ENCODE measurements at places on chromosomes 1 and 21.

GRCh38 chr1:32137111-32137510, 29.3 kb downstream of the KPNA6 start:
- no peak for DNase-seq
- no peaks in the 10 kb centered on the region for H3K27me3 ChIP-seq
- peaks cover 23% of the 10 kb centered on the region for H3K36me3 ChIP-seq
- no peak overlapping the region for H3K4me3 ChIP-seq

- H3K4me1 ChIP-seq = no peaks in the 10 kb centered on the region
- H3K27ac ChIP-seq = no peak overlapping the region
Observed at GRCh38 chr1:15139654-15140350, 13.7 kb upstream of the TMEM51 start.

DNA sequence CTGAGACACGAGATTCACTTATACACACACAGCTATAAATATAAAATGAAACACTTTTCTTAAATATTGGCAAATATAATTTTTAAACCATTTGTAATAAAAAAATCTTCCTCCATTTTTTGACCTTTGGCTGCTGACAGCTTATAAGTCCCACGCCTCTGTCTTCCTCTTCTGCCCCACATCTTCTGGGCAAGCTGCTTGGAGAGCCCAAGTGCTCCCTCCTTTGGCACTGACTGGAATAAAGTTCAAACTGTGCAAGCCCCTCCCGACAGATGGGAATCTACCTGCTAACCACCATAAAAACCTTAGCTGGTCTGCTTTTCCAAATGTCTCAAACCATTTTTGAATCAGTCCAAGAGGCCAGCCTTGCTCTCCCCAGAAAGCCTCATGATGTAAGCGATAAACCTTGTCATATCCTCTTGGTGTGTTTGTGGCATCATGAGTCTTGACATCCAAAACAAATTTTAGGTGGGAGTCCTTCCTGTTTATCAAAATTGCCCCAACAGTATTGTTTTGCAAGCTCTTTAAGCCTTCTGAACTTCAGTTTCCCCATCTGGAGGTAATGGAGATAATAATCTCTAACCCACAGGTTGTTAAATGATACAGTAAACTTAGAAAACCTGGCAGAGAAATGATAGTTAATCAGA, 99.8 kb downstream of the SNX7 start:
- peaks cover 5% of the 10 kb centered on the region for H3K4me1 ChIP-seq
- H3K27ac ChIP-seq = no peak overlapping the region
- no peaks in the 10 kb centered on the region for H3K27me3 ChIP-seq
- peaks cover 3% of the 10 kb centered on the region for H3K36me3 ChIP-seq

- no peak overlapping the region for H3K4me3 ChIP-seq
- no peak for DNase-seq
- no peaks in the 10 kb centered on the region for H3K27me3 ChIP-seq
Observed at GRCh38 chr21:46503922-46504550, 45.3 kb downstream of the DIP2A start.

- H3K27me3 ChIP-seq = no peaks in the 10 kb centered on the region
- no peak overlapping the region for H3K27ac ChIP-seq
- H3K4me3 ChIP-seq = no peak overlapping the region
- peaks cover 2% of the 10 kb centered on the region for H3K36me3 ChIP-seq
- no peak for DNase-seq
Observed at GRCh38 chr1:2477309-2477708, 1.2 kb downstream of the PLCH2 start.

DNA sequence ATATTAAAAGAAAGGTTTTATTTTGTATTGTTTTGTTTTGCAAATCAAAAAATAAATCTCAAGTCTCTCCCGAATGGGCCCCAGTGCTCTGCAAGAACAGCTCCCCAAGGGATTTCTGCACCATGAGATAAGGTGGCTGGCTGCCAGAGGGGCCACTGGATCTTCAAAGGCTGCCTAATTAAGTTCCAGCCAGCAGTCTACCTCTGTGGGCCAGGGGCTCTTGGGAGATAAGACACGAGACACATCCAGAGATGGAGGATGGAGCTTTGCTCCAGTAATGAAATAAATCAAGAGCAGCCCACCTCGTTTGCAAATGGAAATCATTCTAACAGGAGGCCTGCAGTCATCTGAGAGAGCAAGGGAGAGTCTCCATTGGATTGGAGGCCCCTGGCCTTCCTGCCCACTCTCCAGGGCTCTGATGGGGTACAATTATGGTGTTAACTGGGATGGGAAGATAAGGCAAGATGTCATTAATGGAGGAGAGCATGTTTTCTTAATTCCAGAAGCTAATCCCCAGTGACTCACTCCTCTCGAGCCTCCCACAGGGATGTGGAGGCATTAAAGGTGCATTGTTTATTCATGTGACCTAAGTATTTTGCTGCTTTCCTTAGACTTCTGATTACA, 155.2 kb upstream of the KAZN start:
- no peaks in the 10 kb centered on the region for H3K36me3 ChIP-seq
- peaks cover 42% of the 10 kb centered on the region for H3K27me3 ChIP-seq
- no peak overlapping the region for H3K27ac ChIP-seq
- DNase-seq = no peak
- no peaks in the 10 kb centered on the region for H3K4me1 ChIP-seq

DNA sequence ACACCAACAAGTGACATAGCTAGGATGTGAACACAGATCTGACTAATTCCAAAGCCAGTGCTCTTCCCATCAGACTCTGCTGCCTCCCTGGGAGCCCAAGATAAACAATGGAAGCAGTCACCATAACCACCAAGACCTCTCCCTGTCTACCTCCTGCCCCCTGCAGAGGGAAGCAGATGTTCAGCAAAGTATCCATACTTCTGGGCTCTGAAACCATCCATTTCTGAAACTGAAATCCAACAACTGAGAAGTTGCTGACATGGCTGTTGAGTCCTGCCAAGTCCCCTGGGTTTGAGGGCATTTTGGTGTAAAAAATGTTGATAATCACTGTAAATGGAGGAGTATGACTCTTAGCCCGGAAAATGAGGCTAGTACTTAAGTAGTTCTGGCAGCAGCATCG, 102.1 kb downstream of the TYW3 start:
- no peaks in the 10 kb centered on the region for H3K36me3 ChIP-seq
- no peaks in the 10 kb centered on the region for H3K4me1 ChIP-seq
- no peak overlapping the region for H3K27ac ChIP-seq

GRCh38 chr1:5348732-5349465, 643.3 kb downstream of the NPHP4 start:
- H3K4me1 ChIP-seq = peaks cover 20% of the 10 kb centered on the region
- DNase-seq = no peak
- H3K27ac ChIP-seq = no peak overlapping the region
- H3K36me3 ChIP-seq = no peaks in the 10 kb centered on the region
- H3K4me3 ChIP-seq = no peak overlapping the region

- H3K27ac ChIP-seq = no peak overlapping the region
- no peak overlapping the region for H3K4me3 ChIP-seq
- DNase-seq = no peak
Observed at GRCh38 chr1:182600745-182601415, 3.3 kb downstream of the RGS16 start.

DNA sequence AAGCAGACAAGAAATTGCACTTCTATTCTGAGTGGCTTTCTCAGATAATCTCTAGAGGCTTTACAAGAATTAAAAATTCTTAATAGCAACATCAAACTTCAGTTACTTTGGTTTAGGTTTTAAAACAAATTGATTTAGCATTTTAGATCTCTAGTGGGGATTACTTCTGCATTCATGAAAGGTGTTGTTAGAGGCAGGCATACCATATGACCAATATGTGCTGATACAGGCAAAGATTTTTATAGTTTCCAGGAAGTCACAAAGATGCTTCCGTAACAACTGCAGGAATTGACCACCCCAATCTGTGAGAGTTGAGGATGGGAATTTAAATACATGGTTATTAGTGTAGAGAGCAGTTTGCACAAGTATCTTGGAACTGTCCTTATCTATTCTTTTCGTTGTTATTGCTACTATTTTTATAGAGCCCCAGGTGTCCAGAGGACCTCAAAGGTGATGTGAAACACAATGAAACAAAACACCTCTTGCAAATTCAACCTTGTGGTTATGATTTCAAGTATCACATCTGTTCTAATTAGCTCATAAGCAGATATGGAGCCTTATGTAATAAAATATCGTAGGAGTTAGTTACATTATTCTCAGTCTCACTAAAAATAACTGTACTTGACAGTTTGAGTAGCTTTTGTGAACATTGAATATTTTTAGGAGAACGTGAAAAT, 512.7 kb upstream of the ADGRL4 start:
- H3K36me3 ChIP-seq = no peaks in the 10 kb centered on the region
- no peak for DNase-seq
- H3K4me1 ChIP-seq = no peaks in the 10 kb centered on the region
- no peak overlapping the region for H3K27ac ChIP-seq

DNA sequence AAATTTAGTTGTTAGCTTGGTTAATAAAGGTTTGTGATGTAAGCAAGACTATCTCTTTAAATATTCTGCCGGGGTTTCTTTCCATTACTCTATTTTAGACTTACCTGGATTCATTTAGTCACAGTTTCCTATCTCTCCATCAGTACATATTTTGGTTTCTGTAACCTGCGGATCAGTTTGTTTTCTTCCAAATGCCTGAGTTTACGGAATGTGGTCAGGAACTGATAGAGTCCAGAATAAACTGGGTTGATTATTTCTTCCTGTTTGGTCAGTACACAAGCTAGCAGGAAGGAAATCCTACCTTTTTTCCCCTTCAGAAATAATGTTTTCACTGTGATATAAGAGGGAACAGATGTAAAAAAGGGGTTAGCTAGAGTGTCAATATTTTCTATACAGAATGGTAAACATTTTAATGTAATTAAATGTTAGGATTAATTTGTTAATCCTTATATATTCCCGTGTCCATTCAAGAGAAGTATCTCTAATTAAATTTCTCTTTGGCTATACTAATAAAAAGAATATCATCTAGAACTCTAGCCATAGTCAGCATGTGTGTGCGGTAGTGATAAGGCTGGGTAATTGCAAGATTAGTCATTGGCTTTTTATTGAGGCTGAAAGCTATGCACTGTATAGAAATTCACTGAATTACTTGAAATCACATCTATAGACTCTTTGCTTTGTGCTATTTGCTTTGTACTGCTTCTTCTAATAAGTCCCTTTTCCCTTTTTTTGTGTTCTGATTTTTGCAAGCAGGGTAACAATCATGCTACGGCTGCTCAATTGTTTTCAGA, 144.7 kb upstream of the ADGRL4 start:
- no peak overlapping the region for H3K27ac ChIP-seq
- DNase-seq = no peak
- H3K4me1 ChIP-seq = no peaks in the 10 kb centered on the region
- no peaks in the 10 kb centered on the region for H3K27me3 ChIP-seq

GRCh38 chr1:1083416-1084371, 9.6 kb upstream of the RNF223 start:
- no peak overlapping the region for H3K4me3 ChIP-seq
- no peaks in the 10 kb centered on the region for H3K27me3 ChIP-seq
- no peaks in the 10 kb centered on the region for H3K4me1 ChIP-seq
- peaks cover 3% of the 10 kb centered on the region for H3K36me3 ChIP-seq
